Choroid plexus epithelial cell (primary cell): ENCODE measurements at places on chromosomes 6 and 20.

DNA sequence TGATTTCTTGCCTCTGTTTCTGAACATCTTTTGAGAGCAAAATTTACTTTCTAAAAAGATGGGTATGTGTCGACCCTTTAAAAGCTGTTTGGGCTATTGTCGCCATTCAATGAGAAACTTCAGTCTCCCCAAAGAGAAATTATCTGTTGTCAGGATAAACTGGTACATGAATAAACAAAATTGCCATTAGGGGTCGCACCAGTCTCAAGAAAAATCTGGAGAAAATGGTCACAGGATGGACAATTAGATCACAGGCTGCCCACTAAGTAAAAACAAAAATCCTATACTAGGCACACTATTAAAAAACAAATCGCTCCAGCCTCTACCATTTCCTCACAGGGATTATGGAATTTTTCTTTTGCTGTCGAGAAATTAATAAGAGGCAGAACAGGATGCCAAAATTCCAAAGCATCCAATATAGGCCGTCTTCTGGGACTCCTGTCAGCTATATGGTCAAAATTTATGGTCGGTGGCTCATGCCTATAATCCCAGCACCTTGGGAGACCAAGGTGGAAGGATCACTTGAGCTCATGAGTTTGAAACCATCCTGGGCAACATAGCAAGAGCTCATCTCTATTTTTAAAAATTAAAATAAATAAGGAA lies 5.5 kb upstream of the HLA-E start:
- DNase-seq, result peak; percentile 87

- peak; percentile 76 for DNase-seq
Measured at GRCh38 chr20:13819885-13820645, 35.2 kb downstream of the NDUFAF5 start.

GRCh38 chr20:40749985-40750506 lies 61.0 kb upstream of the MAFB start:
- DNase-seq, result no peak

- DNase-seq, result no peak
Measured at GRCh38 chr20:3698591-3699001, 13.8 kb downstream of the SIGLEC1 start.

DNA sequence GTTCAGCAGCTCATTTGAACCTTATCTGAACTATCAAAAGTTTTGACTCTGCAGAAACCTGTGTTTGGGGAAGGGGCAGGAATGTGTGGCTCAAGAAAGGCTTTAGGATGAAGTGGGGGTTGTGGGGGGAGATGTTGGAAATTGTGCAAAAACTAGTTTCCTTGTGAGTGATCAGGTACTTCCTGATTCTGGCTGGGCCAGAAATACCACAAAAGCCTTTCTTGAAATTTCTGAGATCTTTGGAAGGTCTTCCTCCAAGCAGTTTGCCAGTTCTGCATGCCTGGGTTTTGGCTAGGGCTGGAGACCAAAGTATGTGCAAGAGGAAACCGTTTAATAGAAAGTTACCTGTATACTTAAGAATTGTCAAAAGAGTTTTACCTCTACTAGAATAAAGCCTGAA lies 116.6 kb downstream of the BMP2 start:
- DNase-seq, result no peak

GRCh38 chr6:13413900-13414555 lies 73.4 kb downstream of the GFOD1 start:
- peak; percentile 30 for DNase-seq

- no peak for DNase-seq
Measured at GRCh38 chr6:16927205-16927604, 165.9 kb upstream of the ATXN1 start.

GRCh38 chr20:62460678-62461077 lies 15.1 kb downstream of the GATA5 start:
- no peak for DNase-seq

DNA sequence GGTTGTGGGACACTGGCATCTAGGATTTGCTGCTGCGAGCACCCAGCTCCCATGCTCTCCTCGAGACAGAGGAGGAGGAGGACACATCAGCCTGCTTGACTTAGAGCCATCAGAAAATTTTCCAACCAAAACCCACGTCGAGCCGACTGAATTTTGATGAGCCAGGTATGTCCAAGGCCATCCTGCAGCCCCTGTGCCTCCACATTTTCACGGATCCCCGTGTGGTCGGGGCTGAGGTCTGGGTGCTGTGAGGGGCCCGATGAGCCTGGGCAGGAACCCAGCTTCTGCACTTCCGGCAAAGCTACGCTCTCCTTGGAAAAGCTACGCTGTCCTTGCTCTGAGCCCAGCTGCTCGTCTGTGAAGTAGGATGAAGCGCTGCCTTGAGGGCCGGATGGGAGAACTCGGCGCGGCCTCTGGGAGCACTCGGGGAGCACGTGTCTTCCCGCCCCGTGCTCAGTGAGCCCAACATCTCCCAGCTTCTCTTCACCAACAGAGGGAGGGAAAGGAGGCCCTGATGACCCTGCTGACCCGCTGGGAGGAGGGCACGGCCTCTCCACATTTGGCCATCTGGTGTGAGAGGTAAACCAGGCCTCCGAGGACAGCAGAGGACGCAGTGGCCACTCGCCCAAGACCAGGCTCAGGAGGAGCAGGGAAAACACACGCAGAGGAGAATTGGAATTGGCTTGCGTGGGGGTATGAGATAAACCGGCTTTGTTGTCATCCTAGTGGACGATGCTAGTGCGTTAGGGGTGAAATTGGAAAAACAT lies 33.9 kb downstream of the PSMG4 start:
- no peak for DNase-seq

DNA sequence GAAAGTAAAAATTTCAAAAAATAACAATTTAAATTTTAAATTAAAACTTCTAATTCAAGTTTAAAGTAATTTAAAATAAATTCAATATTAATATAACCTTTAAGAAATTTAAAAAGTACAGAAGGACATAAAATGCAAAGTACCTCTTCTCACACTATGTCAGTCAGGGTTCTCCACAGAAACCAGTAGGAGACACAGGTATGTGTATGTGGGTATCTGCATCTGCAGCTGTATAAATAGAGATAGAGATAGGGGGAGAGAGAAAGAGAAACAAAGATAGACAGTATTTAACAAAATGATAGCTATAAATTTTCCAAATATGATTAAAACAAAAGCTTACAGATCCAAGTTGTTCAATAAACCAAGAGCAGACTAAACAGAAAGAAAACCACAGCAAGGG lies 190.8 kb downstream of the ERMARD start:
- DNase-seq, result no peak

DNA sequence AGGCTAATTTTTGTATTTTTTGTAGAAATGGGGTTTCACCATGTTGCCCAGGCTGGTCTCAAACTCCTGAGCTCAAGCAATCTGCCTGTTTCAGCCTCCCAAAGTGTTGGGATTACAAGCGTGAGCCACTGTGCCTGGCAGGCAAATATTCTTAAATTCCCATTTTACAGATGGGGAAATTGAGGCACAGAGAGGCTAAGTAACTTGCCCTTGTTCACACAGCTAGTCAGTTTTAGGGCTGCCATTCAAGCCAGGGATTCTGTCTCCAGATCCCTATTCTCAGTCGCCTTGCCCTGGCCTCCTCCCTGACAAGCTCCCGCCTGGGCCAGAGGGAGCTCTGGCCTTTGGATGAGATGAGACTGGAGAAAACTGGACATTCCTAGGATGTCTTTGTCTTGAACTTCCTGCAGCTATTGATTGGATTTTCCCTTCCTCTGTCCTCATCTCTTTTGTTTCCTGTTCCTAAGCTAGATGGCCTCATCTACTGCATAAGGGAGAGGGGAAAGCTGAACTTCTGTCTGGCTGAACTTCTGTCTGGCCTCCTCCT lies 90.5 kb downstream of the NDUFAF5 start:
- no peak for DNase-seq

GRCh38 chr6:19391926-19392325 lies 445.2 kb upstream of the ID4 start:
- peak; percentile 18 for DNase-seq

DNA sequence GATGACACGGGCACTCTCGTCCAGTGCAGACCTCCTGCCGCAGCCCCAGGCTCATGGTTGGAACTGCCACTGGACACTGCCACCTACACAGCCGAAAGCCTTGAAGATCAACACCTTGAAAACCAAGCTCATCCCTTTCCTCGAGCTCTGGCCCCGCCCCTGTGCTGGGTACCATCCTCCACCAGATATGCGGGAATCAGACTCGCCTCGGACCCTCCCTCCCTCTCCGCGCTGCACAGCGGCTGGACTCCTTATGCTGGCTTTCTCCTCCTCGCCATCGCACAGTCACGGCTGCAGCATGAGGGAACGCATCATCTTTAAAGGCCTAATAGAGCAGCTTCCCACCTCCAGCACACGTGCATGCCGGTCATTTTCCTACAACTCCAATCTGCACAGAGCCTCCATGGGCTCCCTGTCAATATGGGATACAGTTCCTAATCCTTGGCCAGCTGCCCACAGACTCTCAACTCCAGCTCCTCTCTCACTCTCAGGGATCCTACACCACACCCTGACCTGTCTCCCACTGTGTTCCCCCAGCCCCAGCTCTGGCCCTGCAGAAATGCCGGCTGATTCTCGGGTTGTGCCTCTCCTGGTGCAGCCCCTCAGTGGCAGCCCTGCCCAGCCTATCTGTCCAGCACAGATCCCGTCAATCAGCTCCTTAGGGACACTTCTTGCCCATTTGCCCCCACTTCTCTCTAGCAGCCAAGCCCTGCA lies 23.2 kb downstream of the TXNDC5 start:
- DNase-seq, result no peak

GRCh38 chr20:1121429-1121828 lies 3.0 kb downstream of the PSMF1 start:
- DNase-seq, result no peak

- no peak for DNase-seq
Measured at GRCh38 chr6:28659250-28659566, 133.5 kb downstream of the GPX5 start.

DNA sequence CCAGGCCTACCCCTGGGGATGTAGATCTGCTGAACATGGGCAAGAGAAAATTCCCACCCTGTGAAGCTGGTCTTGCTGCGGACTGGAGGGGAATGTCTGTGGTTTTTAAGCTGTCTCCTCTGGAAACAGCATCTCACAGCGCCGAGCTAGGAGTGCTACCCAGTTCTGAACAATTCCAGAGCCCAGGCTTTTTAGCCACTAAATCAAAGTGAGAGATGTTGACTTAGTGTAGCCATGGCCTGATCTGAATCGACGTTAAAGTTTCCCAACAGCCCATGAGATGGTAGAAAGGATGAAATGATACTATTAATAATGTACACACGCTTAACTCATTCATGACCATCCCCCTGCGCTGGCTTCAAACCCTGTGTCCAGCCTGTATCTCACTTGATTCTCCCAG lies 63.7 kb downstream of the KCNB1 start:
- no peak for DNase-seq

DNA sequence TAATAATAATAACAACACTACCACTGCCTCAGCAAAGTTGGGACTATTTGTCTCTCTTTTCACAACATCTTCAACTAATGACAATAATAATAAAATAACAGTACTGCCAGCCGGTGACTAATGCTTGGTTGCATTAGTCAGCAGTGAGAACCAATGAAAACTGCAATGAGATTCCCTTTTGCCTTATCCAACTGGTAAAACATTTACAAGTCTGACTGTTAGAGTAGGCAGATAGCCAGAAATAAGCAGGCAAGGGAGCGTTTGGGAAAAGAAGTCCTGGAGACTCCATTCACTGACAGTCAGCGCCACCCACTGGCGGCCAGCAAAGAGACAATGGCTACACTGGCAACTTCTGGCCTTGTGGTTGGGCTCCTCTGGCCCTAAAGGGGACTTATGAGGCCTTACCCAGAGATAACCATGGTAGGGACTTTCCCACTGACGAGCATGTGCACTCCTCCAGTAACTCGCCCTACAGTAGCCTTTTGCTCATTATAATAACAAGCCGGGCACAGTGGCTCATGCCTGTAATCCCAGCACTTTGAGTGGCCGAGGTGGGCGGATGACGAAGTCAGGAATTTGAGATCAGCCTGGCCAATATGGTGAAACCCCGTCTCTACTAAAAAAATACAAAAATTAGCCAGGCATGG lies 3.4 kb upstream of the NSFL1C start:
- DNase-seq, result peak; percentile 99

DNA sequence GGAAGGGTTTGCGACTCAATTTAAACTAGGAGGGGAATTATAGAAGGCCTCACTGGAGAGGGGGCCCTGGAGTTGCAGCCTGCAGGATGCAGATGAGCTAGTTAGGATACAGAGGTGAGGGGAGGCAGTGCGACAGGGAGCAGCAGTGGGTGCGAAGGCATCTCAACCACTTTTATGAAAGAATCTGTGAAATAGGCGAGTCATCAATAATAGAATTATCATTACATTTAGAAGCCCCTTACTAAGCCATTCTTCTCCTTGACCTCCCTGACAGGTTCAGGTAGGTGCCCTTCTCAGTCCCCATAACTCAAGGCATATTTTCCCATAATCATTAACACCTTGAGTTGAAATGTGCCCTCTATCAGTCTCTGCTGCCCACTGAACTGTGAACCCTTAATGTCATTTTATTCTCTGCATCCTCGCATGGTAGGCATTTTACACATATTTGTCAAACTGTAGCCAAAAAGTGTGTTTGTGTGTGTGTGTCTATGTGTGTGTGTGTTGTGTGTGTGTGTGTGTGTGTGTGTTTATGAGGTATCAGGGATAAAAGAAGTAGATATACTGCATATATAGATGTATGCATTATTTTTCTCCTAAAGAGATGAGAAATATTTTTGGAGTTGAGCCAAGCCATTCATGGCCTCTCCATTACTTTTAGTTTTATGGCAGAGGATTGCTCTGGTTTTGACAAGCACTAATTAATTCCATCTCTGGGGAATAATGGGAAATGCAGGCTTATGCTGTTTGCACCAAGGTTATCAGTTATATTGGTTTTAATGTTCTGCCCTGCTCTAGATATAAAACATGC lies 898.8 kb downstream of the KIF16B start:
- no peak for DNase-seq

DNA sequence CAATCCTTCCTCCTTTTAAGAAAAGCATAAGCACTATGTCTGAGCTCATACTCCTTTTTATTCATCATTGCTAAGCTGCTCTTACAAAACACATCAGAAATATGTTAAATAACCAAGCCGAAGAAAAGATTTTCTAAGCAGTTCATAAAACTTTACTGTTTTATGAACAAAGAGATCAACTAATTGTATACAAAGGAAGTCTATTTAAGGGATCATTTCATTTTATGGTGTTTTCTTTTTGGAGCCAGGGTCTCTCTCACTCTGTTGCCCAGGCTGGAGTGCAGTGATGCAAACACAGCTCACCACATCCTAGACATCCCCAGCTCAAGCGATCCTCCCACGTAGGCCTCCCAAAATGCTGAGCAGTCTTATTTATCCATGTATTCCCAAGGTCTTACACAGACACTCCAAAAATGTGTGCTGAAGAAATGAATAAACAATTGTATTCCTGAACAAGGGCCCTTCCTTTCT lies 9.3 kb downstream of the NUDT3 start:
- DNase-seq, result peak; percentile 59

GRCh38 chr20:61570646-61571195 lies 318.7 kb downstream of the CDH4 start:
- DNase-seq, result no peak

GRCh38 chr6:42251911-42252637 lies 34.4 kb upstream of the MRPS10 start:
- DNase-seq, result peak; percentile 66

DNA sequence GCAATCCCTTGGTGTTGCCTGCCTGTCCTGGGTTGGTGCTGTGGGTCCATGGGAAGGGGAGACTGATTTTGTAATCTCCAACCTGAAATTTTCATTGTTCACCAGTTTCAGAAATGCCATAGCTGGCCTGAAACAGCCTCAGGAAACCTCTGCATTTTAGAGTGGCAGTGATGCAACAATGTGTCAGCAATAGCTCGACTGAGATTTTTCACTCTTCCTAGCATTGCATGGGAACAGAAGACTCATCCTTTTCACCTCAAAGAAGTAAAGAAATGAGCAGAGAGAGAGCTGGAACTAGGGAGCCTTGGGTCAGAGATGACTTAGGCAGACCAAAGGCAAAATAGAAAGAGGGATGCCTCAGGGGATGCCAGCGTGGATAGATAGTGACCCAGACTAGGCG lies 23.7 kb upstream of the TMEM14A start:
- DNase-seq, result peak; percentile 56
